ENCODE measurements at places on chromosomes 7 and 10.
A peak's percentile ranks its signal among the peaks of the same experiment; 100 is the strongest.

DNA sequence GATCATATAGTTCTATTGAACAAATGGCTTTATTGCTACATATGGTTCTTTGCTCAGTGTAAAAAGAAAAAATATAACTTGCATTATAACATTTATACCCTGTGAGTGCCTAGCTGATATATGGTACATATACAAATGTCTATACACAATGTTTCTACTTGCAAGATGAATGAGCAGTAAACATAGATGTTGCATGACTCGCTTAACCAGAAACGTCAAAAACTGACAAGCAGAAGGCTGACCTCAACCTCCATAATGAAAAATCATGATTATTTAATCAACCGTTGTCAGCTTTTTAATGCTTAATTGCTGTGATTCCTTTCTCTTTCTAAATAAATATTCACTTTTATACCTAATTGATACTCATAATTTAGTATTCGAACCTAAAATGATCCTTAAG is 183.3 kb downstream of the PTN start:
- no peak for DNase-seq

- peak; percentile 43 for DNase-seq
Measured at GRCh38 chr10:69101451-69102095, 13.7 kb downstream of the SRGN start.

DNA sequence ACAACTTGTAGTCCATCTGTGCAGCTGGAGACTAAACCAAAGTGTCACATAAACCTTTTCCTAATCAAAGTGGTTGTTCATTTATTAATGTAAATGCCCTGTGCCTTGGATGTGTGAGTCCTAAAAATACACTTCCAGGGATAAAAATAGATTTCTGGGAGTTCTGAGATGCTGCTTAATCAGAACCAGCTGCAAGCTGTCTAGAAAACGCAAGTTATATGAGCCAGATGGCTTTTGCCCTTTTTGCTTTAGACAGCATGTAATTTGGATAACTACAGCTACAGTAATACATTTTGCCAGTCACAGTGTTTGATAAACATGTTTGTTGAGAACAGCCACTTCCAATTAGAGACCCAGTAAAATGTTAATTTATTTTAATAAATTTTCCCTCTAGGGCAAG is 185.1 kb upstream of the PRPS1L1 start:
- DNase-seq, result no peak

GRCh38 chr7:122802301-122802751 is 83.9 kb downstream of the CADPS2 start:
- no peak for DNase-seq
